EL (cell line): ENCODE measurements at places on chromosomes 6 and 20.

DNA sequence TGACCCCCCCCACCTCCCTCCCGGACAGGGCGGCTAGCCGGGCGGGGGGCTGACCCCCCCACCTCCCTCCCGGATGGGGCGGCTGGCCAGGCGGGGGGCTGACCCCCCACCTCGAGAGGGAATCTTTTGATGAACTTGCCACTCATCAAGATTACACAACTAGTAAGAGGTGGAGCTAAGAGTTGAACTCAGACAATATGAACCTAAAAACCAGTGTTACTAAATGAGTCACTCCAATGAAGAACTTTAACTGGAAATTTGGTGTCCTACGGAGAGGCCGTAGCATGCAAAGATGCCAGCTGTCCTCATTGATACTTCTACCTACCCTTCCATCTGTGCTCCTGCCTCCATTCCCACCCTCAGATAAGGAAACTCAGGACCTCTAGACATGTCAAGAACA lies 42.8 kb downstream of the PFDN4 start:
- no peak for DNase-seq

GRCh38 chr6:148530394-148530953 lies 187.8 kb downstream of the SASH1 start:
- peak; percentile 92 for DNase-seq

DNA sequence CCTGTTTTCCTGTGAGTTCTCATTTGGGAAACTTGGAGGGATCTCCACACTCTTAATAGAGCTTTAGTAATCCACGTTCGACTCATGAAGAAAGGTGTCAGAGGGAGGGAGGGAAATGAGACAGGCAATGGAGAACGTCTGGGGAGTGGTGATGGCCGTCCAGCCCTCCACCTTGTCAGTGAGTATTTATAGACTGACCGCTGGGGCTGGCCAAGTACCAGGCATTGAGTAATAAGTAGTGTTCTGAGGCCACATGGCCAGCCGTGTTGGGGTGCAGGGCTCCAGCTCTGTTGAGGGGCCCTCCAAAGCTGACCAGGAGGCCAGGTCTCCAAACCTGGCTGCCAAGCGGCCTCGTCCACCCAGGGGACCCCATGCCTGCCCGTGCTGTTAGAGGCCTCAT lies 11.3 kb upstream of the DSN1 start:
- DNase-seq = no peak

- DNase-seq = no peak
Measured at GRCh38 chr6:24110417-24110816, 15.6 kb upstream of the NRSN1 start.

- no peak for DNase-seq
Measured at GRCh38 chr20:25254571-25254970, 6.7 kb downstream of the PYGB start.

DNA sequence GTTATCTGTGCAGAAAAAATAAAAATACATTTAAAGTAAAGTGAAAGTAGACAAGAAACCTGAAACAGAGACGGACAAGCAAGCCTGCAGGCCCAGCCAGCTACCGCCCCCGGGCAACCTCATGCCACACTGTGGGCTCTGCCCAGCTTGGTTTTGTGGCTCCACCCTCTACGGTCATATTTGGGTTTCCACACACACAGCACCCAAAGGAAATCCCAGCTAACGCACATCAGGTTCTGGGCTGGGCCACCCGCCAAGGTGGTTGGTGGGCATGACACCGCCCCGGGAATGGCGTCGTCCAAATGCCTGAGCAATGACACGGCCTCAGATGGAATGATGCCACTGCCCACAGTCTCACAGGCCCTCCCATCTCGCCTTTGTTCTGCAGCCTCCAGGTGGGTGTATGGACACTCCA lies 22.9 kb downstream of the FAM110A start:
- peak; percentile 94 for DNase-seq

DNA sequence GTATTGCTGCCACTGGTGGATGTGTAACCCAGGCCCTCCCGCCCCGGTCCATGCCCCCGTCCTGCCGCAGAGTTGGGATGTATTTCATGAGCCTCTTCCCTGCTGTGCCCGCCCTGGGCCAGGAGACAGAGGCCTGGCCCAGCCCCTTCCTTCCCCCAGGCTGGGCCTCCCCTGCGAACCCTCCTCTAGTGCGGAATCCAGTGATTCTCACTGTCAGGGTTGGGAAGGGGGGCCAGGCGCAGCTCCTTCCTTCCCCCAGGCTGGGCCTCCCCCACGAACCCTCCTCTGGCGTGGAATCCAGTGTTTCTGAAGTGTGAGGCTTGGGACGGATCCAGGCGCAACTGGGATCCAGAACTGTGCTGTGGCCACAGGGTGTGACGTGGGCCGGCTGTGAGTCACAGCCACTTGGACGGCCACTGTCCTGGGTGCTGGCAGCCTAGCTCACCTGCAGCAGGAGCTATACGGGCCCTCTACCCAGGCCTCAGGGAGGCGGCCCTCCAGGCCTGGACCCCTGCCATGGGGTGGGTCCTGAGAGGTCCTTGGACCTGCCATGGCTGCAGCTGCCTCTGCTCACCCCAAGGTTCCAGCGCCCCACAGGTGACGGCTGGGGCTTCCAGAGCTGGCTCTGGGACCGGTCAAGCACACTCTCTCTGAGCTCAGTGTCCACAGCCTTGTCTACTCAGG lies 28.3 kb downstream of the COL20A1 start:
- peak; percentile 36 for DNase-seq

DNA sequence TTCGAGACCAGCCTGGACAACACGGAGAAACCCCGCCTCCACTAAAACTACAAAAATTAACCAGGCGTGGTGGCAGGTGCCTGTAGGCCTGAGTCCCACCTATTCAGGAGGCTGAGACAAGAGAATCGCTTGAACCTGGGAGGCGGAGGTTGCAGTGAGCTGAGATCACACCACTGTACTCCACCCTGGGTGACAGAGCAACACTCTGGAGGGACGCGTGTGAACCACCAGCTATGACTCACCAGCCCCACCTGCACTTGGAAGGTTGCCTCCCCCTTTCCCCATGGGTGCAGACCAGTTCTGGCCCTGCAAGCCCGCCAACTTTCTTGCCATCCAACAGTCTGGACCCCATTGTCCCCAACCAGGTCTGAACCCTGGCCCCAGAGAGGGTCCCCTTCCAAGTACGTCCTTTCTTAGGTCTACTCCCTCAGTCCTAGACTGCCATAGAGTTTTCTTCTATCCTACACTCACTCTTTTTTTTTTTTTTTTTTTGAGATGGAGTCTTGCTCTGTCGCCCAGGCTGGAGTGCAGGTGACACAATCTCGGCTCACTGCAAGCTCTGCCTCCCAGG lies 29.2 kb downstream of the ATP9A start:
- DNase-seq = no peak

GRCh38 chr6:8494730-8495129 lies 59.4 kb upstream of the SLC35B3 start:
- no peak for DNase-seq

DNA sequence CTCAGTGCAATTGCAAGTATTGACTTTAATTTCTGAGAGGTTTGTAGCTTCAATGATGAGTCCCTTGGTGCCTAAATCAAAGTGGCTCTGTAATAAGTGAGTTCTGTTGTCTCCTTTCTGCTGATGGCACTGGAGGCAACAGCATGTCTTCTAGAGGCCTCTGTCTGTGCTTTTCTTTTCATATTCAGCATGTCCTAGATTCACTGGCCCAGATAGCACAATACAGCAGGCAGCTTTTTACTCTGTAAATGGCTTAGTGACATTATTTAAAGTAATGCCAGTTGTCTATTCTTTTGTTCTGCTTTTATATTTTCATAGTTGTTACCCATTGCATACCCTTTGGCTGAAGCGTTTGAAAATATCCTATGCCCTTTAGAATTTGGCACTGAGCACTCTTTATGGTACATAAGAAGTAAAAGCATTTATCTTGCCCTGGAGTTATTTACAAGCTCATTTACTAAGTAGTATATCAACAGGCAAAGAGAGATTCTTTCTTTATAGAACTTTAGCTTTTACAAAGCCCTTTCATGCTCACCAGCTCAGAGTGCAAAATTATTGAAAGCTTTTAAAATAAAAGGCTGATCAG lies 271.5 kb upstream of the KCNQ5 start:
- DNase-seq = no peak

- peak; percentile 32 for DNase-seq
Measured at GRCh38 chr20:34943808-34944567, 11.6 kb downstream of the GSS start.

DNA sequence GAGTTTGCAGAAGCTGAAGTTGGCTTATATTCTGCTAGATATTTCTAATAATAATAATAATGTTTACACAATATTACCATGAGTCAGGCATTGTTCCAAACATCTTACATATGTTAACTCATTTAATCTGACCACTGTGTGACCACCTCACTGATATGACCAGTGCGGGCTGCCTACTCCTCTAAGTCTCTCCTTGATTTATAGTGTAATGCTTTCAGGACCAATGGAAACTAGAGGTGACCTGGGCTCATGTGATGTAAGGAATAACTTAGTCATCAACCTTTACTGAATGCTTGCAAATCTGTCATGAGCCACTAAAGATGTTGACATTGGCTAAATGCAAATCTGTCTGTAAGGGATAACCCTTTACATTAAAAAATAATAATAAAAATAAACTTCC lies 51.1 kb upstream of the GPR6 start:
- DNase-seq = no peak

DNA sequence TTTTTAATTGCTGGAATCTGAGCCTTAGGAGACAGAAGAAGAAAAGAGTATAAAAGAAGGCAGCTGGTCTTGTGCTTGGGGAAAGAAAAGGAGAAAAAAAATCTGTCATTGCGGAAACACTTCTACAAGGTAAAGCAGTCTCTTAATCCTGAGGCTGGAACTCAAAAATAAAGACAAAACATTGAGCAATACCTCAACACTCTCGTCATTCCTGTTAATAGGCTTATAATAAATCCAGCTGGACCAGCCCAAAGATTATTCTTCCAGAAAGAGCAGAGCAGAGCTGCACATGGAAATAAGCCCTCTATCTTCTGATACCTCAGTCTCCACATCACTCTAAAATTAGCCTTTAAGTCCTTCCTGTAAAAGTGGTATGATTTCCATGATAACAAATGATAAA lies 62.0 kb upstream of the HIVEP1 start:
- no peak for DNase-seq

DNA sequence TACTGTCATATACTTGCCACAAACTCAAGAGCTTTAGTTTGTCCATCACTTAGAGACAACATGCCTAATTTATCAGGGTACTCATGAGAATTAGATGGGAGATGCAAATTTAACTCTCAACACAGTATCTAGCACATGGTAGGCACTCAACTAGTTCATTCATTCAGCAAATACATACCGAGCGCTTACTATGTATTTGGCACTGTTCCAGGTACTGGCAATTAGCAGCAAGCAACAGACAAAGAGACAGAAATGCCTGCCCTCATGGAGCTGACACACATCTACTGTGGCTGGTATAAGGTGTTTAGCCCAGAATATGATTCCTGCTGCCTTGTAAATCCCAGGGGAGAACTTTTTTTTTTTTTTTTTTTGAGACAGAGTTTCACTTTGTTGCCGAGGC lies 4.8 kb downstream of the MICAL1 start:
- DNase-seq = no peak

DNA sequence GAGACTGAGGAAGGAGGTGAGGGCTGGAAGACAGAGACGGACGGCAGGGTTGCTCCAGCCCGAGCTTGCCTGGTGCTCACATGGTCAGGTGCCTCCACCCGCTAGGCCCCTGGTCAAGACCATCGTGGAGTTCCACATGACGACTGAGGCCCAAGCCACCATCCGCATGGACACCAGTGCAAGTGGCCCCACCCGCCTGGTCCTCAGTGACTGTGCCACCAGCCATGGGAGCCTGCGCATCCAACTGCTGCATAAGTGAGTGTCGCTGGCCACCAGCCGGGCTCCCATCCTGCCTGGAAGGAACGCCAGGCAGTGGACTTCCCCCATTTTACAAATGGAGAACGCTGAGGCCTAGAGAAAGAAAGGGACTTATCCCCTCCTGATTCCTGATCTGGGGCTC lies 7.8 kb downstream of the BPIFB1 start:
- DNase-seq = no peak

GRCh38 chr6:17358515-17358914 lies 34.9 kb upstream of the CAP2 start:
- no peak for DNase-seq

GRCh38 chr20:45306431-45306982 lies at the start of gene RBPJL:
TSS of gene RBPJL (plus strand) at chr20:45306840. CDS start at chr20:45306923, 83 bp downstream.
- DNase-seq = no peak

- DNase-seq = peak; percentile 76
Measured at GRCh38 chr20:45771182-45771759, 20.4 kb downstream of the WFDC3 start.

DNA sequence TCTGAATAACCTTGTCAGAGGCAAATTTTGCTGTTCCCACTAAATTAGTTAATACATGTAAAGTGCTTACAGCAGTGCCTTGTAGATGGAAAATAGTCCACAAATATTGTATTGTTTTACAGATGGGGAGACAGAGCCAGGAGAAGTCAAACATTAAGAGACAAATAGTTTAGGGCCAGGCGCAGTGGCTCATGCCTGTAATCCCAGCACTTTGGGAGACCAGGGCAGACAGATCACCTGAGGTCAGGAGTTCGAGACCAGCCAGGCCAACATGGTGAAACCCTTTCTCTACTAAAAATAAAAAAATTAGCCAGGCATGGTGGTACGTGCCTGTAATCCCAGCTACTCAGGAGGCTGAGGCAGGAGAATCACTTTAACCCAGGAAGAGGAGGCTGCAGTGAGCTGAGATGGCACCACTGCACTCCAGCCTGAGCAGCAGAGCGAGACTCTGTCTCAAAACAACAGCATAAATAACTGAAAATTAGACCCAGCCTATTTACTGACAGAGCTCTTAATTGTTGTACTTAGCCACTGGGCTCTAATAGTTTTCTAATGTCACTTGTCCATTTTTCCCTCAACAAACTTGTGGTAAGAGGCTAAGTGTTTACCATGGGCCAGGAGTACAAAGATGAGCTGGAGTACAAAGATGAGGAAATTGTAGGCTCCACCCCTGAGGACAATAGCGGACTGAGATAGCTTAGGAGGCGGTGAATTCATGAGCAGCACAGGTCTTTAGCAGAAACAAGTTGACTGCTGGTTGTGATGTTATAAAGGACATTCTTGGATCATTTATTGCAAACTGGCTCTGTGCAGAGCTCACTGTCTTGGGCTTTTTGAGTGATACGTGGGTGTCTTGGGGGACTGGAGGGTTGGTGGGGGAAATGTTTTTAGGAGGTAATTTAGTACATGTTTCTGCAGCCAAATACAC lies 6.4 kb downstream of the ZSWIM3 start:
- no peak for DNase-seq

- DNase-seq = no peak
Measured at GRCh38 chr6:128437685-128438084, 82.7 kb downstream of the PTPRK start.

DNA sequence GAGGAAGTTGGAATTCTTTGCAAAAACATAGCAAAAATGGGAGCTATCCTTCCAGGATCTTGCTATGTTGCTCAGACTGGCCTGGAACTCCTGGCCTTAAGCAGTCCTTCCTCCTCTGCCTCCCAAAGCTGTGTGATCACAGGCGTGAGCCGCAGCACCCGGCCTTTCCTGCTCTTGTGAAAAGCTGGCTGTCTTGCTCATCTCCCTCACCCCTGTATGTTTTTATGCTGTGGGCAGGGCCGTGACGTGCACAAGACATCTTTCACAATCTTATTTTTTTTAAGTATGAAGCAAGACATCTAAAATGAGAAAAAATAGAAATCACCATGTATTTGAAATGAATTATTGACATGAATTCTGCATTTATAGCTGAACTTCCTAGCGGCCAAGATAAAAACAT lies 110.4 kb downstream of the SAMD5 start:
- no peak for DNase-seq
